ENCODE measurements at places on chromosomes 7 and 10.

- DNase-seq: no peak
Measured at GRCh38 chr7:132455378-132455777, 120.9 kb downstream of the PLXNA4 start.

- no peak for DNase-seq
Measured at GRCh38 chr7:39816462-39817060, 133.5 kb upstream of the CDK13 start.

DNA sequence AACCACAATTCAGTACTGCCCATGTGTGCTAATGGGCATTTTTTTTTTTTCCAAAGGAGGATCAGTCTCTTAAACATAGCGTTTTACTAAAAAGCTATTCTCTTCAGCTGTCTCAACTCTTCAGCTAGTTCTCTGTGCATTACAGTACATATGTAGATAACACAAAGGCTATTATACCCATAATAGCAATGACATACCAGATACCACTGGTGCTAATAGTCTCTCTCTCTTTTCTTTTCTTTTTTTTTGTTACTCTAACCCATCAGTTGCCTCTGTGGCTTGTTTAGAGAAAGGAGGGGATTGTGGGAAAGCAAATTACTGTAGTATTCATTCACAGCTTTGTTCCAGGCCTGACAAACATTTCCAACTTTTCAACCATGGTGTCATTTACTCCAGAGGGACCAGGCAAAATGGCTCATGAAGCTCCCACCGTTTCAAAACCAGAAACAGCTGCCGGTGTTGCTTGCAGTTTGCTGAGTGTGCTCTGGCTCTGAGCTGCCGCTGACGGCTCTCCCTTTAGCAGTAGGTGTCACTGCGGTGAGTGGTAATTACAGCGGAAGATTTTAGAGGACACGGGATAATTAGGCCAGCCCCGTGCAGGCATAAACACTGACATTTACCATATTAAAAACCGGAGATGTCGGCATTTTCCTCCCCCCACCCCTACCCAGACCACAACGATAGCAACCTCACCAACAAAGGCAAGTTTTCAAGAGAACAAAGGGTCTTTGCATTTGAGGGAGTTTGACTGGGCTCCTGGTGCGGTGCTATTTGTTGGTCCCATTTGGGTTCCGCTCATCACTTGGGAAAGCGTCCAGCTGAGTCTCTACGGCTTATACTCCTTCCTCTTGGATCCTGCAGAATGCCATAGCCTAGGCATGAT, 1005.5 kb downstream of the KCNMA1 start:
- DNase-seq: no peak

DNA sequence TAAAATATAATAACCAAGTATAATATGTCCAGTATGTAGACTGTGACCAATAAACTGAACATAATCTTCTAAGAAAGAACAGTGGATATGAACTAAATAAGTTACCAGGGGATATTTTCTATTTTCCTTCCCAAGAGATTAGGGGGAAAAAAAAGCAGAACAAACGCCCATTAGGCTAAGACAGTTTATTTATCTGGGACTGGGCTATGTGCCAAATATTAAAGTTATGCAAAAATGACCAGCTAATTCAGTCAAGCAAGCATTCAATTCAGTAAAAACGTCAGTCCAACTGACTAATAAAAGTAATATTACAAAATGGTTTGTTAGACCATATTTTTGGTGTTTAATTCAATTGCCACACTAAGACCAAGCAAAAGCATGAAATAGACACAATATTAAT, 122.2 kb downstream of the TSPAN12 start:
- no peak for DNase-seq

- DNase-seq: no peak
Measured at GRCh38 chr7:100875356-100875751, 451 bp downstream of the SRRT start.

- no peak for DNase-seq
Measured at GRCh38 chr7:23715099-23715498, 5.1 kb downstream of the STK31 start.

- DNase-seq: no peak
Measured at GRCh38 chr10:48187713-48188485, 86.6 kb downstream of the FRMPD2 start.

DNA sequence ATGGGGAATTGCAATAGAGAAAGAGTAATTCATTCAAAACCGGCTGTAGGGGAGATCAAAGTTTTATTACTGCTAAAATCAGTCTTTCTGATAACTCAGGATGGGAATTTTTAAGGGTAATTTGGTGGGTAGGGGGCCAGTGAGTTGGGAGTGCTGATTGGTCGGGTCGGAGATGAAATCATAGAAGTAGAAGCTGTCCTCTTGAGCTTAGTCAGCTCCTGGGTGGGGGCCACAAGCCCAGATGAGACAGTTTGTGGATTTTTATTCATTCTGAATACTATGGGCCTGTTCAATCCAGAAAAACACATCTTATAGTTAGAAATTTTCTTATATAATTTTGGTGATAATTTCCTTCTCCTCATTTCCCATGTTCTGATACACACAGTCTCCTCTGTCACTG, 25.4 kb downstream of the CALD1 start:
- DNase-seq: no peak

GRCh38 chr7:12066521-12066920, 144.6 kb upstream of the TMEM106B start:
- no peak for DNase-seq

GRCh38 chr7:42747044-42747443, 164.8 kb downstream of the C7orf25 start:
- DNase-seq: no peak

GRCh38 chr10:59595593-59595992, 114.1 kb downstream of the SLC16A9 start:
- no peak for DNase-seq

- no peak for DNase-seq
Measured at GRCh38 chr7:106806556-106806955, 58.5 kb upstream of the PIK3CG start.

DNA sequence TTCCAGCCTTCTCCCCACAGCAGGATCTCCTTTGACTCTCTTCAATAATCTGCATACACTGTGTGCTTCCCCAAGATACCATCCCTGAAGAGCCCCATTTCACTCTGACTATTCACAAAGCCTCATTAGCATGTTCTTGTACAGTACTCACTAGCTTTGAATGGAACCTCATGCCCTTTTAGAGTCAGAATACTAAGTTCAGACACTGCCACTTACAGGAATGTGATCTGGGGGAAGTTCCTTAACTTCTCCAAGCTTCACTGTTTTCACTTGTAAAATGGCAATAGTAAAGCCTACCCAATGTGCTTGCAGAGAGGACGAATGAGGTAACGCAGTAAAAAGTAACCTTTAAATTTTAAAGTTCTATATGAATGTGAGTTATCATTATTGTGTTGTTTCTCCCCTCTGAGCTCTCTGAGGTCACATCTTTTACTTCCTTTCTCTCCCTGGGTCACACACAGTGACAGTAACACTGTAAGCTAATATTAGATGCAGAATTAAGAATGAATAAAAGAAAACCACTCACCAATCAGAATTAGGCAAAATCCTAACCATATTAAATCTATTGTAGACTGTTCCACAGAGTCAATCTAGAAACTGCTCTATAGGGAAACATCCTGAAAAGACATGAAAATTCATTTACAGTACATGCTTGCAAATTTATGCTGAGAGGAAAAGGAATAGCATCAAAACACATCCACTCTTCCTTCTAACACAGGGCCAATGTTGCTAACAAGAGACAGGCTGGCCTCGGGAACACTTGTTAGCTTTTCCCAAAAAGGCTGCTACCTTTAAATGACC, 64.2 kb upstream of the IL6 start:
- no peak for DNase-seq

GRCh38 chr7:94392393-94392786, 2.3 kb upstream of the COL1A2 start:
- DNase-seq: no peak

DNA sequence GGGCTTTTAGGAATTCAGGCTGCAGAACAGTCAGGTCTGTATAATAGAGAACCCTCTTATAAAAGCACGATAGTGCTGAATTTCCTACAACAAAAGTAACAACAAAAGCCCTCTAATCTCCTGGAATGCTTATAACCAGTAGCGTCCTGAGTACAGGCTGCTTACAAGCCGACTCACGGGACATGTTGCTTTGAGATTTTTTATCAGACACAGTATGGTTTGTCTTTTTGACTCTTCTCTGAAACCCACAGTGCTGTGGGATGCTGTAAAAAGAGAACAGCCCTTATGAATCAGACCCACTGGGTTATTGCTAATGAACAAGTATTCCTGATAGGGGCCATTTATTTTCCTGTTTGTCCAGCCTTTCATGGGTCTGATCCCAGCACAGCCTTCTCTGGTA, 59.4 kb downstream of the PLPP4 start:
- no peak for DNase-seq

- no peak for DNase-seq
Measured at GRCh38 chr10:118501637-118502440, 93.6 kb downstream of the PRLHR start.

- DNase-seq: no peak
Measured at GRCh38 chr10:129958629-129959543, 5.2 kb downstream of the EBF3 start.

DNA sequence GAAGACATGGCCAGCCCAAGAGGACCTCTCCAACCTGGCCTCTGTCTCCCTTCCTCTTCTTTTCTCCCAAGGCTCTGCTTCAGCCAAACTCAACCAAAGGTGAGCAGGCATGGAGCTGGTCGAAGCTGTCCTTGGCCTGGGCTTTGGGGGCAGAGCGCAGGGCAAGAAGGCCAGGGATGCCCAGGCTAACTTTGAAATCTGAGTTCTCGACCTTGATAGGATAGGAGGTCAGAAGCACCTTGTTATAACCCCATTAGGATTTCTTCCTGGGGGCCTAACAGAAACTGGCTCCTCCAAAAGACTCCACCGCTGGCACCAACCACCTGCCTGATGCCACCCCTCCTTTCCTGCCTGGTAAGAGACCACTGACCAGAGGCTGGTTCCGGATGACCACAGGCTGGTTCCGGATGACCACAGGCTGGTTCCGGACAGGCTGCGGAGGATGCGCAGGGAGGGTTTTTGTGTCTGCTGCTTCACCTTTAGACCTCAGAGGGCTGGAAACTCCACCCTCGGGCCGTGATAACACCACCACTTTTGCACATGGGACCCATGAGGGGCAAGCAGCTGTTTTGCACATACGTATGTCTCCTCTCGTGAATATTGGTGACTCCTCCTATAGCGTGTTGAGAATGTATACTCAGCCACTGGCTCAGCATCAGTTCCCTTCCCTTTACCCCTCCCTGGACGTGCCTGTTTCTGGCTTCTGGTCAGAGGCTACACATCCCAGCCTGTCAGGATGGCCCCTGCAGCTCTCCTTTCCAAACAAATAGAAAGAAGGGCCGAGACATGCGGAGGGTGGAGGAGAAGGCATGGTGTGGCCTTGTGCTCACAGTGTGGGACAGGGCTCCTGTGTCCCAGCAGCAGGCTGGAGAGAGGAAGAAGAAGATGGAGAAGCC, 140.1 kb downstream of the DNAJB6 start:
- no peak for DNase-seq

GRCh38 chr7:46015107-46015868, 94.2 kb upstream of the IGFBP3 start:
- DNase-seq: no peak

DNA sequence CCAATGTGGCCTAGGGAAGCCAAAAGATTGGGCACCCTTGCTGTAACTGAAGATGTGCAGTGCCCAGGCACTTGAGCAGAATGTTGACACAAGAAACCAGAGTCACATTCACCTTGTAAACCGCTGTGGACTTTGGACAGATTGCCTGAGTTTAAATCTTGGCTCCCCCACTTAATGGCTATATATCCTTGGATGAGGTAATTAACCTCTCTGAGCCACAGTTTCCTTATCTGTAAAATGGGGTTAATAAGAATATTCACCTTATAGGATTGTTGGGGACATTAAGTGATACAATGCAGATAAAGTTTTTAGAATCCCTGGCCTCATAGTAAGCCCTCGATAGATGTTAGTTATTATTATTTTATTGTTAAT, 331.0 kb downstream of the LRMDA start:
- DNase-seq: no peak

- DNase-seq: no peak
Measured at GRCh38 chr10:30036811-30037210, 22.6 kb downstream of the JCAD start.

DNA sequence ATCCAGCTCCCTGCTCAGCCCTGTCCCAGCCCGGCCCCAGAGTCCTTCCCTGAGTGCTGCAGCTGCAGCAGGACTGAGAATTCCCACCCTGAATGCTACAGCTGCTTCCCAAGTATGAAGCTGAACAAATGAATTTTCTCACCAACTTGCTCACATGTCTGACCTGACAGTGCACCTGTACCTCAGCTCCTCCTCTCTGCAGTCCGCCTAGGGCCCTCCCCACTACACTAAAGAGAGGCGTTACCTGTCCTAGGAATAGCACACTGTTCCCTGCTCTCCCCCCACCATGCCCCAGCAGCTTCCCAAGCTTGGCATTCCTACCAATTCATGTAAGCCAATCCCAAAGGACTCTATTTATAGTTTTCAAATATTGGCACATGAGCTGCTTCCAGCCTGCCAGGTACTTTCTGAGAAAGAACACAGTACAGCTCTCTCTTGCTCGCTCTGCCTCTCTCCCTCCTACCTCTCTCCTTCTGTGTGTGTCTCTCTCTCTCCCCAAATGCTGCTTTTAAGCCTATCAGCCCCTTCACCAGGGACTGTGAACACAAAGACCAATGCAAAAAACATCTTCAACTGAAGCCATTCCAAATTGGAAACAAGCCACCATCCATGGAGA, 400.1 kb downstream of the TNS3 start:
- DNase-seq: no peak

GRCh38 chr7:94649450-94649849, 6.5 kb downstream of the SGCE start:
- no peak for DNase-seq

GRCh38 chr10:72056932-72057751, 31.2 kb downstream of the SPOCK2 start:
- DNase-seq: no peak

DNA sequence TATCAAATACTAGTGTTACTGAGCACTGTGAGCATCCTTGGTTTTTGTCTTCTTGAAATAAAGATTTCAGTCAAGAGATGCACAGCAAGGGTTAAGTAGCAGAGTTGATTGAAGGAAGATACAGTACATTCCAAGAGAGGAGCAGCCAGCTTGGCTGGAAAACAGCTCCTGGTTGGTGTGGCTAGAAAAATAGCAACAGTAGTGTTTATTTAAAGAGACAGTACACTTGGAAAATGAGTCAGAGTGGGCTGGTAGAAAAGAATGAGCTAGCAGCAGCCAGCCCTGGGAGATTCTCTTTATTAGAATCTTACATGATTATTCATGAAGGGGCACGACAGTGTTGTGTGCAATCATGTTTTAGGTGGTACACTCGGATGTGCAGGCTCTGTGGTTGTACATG, 1016.4 kb upstream of the SORCS1 start:
- DNase-seq: no peak

DNA sequence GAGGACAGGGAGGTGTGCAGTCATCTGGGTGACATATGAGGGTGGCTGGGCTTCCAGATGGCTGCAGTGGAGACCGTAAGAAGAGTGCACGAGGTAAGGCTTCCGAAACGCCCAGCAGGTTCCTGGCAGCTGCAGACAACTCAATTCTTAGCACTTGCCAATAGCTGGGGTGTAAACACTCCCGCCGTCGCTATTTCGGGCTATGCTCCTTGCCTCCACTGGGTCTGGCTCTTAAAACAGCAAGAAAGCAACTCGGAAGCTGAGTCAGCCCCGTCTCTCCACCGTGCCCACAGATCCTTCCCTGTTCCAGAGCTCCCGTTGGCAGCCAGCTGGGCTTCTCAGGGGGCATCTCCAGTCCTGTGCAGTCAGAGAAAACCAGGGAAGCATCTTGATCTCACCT, 6.1 kb upstream of the PDGFA start:
- no peak for DNase-seq

GRCh38 chr10:78070726-78071125, 37.1 kb downstream of the RPS24 start:
- no peak for DNase-seq

GRCh38 chr10:17907641-17908040, 44.1 kb upstream of the SLC39A12 start:
- DNase-seq: no peak
